Activated CD4-positive, CD25-positive, alpha-beta regulatory T cell (primary cell): ENCODE measurements at places on chromosomes 11 and 22.

DNA sequence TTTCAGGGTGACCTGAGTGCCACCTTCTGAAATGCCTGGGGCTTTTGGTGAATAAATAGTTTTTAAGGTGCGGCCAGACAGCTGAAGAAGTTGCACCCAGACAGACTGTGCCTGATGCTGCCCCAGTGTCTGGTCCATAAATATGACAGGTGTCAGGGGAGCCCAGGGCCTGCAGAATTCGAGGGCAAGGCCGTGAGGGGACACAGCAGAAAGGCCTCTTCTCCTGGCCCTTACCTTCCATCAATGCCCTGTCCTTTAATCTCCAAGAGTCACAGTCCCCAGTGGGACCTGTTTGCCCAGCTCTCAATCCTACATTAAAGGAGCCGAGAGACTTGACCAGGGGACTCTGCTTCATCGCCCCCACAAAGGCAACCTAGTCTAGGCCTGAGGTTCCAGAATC is 45.7 kb downstream of the NAT10 start:
- DNase-seq = no peak

DNA sequence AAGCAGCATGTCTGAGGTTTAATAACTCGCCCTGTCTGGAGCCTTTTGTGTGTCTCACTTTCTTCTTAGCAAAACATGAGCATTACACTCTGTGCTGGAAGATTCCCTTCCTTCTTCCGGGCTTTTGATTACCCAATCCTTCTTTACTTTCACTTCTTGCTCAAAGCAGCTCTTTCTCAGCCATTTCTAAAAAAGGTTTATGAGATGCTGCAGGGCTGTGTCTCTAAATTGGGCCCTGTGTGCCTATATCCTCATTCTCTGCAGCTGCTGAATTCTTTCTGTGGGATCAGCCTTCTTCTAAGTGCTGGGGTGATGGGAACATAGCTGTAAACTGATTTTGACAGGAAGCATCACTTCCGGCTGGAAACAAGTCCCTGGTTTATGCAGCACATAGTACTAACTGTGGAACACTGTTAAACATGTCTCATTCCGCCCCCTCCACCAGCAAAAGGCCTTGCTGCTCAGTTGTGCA is 71.8 kb downstream of the PIWIL4 start:
- DNase-seq = no peak

DNA sequence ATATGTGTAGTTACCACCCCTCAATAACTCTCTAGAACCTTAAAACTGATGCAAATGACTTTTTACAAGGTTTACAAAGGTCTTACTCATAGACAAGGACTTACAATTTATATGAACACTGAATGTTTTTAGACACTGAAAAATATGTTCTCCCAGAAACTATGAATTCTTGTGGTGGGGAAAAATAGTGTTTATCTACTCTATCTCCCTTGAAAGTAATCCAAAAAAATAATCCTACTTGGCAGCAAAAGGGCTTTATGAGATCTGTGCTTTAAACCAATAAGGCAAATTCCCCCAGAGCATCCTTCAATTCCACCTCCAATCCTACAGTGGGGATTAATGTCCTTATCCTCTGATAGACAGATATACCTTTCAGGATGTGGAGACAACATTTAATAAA is 1984.1 kb upstream of the RAG2 start:
- DNase-seq = no peak

DNA sequence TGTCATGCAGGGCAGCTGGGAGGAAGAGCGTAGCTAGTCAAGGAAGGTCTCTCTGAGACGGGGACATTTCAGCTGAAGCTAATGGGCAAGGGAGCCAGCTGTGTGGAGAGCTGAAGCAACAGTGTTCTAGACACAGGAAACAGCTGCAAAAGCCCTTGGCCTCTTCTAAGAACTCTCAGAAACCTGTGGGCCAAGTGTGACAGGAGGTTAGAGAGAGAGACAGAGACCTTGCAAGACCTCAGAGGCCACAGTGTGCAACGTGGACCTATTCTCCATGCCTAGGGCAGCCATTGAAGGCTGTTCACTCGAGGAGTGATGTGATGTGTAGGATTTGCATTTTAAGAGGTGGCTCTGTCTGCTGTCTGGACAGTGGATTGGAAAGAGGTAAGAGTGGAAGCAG is 48.7 kb upstream of the TNRC6B start:
- no peak for DNase-seq

GRCh38 chr11:2579315-2580060 is 120.3 kb downstream of the KCNQ1OT1 start:
- DNase-seq = no peak

DNA sequence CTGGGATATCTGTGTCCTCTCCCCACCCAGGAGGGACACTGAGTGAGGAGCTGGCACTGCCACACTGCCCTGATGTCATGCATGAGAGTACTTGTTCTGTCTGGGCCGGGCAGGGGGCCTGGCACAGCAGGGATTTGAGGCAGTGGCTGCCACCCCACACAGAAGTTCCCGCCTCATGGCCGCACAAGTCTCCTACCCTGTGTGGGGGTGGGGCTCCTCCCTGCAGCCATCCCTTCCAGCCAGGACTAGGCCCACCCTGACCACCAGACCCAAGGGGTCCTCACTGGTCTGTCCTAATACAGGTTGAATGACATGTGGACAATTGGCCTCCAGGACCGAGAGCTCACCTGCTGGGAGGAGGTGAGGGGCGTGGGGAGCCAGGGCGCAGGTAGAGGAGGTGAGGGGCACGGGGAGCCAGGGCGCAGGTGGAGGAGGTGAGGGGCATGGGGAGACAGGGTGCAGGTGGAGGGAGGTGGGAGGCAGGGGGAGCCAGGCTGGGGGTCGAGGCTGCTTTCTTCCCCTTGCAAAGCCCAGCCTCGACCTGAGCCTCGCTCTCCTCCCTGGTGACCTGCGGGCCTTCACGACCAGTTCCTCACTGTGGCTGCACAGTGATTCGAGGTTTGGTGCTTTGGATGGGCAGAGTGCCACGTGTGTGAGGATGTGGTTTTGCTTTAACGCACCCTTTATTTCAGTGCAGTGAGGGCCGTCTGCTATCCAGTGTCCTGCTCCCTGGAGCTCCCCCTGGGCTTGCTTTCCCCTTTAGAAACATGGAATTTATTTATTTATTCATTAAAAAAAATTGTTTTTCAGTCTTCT is 7.4 kb downstream of the LZTR1 start:
- DNase-seq = no peak

DNA sequence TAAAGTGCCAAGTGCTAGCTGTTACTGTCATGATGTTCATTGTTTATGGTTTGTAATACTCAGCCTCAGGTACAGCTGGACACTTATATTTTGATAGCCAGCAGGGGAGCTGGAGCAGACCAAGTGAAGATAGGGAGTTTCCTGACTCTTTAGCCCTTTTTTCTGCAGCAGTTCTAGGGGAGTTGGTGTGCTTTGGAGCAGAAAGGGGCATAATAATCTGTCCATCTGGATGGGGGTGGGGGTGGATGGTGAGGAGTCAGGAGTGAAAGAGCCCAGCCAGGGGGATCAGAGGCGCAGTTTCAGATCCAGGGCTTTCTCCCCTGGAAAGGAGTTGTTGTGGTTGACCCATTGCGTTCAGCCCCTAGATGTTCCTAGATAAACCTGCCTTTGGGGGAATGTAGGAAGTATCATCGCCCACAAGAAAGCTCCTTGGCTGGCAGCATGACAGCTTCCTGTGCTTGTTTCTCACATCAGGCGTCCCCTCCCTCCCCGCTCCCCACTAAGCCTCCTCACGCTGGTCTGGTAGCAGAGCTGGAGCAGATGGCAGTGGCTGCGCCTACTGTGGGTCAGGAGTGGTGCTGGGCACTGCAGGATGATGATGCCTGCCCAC is 41.9 kb downstream of the MED15 start:
- DNase-seq = no peak

DNA sequence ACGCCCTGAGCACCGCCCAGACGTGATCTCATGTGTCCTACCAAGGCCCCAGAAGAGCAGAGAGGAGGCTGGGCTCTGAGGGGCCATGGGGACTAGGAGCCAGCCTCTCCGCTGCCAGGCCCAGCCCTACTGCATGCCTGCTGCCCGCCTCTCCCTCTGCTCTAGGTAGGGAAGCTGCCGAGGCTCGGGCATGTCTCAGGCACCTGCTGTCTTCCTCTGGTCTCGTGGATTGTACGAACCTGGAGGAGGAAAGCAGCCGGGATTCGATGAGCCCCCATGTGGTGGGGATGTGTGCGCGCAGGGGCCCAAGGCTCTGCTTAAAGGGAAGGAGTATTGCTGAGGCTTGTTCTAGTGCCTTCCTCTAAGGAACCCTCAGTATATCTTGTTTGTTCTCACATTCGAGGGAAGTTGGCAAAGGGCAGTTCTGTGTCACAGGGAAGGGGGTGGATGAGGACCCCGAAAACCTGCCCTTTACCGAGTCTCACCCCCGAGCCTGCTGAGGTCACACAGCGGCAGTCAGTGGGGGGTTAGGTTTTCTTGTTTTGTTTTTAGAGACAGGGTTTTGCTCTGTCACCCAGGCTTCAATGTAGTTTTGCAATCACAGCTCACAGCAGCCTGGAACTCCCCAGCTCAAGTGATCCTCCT is 21.2 kb downstream of the DAGLA start:
- no peak for DNase-seq

DNA sequence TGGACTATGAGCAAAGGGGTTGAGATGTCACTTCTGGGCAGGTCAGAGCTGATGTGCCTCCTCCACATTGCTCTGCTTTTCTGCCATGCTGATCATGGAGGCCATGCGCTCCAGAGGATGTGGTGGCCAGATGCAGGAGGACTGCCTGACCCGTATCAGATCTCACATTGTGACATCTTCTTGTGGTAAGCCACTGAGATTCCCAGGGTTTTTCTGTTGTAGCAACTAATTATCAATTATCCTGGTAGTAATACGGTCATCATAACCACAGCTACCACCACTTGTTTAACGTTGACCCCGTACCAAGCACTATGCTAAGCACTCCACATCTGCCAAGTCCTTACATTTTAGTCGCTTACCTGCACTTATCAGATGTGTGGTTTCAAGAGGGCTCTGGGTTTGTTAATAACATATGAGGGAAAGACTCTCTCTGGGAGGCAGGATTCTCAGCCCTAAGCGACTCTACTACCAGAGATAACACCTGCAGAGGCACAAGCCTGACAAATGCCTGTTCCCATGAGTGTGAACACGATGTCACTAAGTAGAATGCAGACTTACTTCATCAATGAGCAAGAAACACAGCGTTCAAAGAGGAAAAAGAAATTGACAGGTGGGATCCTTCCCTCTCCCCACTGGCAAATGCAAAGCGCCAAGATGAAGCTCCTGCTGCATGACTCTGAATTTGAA is 63.6 kb upstream of the TIMP3 start:
- DNase-seq = no peak

GRCh38 chr22:23774922-23775436 is 2.3 kb downstream of the MMP11 start:
- DNase-seq = no peak

DNA sequence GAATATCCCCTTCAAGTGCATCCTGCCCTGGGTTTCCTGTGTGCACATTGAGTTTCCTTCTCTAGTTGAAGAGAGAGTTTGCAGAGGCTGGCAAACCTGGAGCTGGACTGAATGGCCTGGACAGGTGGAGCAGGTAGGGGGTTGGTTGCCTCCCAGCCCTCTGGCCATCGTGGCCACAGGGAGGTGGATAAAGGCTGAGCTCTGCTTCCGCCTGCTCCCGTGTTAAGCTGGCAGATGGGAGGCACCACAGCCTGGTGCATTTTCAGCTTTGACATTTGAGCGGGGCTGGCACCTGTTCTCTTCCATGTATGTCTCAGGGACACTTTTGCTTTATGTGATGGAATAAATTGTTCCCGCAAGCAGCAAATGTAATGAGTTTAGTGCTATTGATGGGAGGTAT is 11.1 kb downstream of the MICAL2 start:
- DNase-seq = no peak
